DMS53 (cell line): ENCODE measurements at places on chromosomes 6 and 20.

DNA sequence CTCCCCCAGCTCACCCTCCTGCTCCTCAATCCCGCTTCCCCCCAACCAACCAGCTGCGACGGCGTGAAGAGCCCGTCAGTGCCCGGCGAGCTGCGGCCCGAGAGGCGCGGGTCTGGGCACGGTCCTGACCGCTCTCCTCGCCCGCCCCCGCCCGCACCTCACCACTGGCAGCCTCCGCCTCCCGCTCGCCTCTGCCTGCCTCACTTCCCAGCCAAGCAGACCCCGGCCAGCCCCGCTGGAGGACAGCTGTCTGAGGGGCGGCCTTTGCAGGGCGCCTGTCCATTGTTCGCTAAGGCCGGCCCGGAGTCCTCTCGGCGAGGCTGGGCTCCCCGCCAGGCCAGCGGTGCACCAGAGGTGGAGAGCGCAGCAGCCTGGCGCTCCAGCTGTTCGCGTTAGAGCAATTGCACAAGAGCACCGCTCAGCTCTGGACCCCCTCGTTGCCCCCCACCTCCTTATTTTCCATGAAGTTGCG, 1.3 kb downstream of the SOBP start:
- peak; percentile 56 for DNase-seq

DNA sequence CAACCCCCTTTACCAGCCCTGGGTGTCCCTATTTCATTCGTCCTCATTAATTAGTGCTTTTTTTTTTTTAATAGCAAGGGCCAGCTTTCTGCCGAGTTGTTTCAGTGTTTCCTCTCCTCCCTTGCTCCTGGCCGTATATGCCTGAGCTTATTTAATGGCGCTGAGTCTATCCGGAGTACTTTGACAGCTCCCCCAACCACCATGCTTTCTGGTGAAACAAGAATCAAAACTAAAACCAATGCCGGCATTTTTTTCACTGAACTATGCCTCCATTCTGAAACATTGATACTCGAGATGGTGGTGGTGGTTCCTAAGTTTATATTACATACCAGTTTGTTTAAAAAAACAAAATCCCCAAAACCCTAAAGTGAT, 1.2 kb downstream of the DCBLD1 start:
- DNase-seq: peak; percentile 60

DNA sequence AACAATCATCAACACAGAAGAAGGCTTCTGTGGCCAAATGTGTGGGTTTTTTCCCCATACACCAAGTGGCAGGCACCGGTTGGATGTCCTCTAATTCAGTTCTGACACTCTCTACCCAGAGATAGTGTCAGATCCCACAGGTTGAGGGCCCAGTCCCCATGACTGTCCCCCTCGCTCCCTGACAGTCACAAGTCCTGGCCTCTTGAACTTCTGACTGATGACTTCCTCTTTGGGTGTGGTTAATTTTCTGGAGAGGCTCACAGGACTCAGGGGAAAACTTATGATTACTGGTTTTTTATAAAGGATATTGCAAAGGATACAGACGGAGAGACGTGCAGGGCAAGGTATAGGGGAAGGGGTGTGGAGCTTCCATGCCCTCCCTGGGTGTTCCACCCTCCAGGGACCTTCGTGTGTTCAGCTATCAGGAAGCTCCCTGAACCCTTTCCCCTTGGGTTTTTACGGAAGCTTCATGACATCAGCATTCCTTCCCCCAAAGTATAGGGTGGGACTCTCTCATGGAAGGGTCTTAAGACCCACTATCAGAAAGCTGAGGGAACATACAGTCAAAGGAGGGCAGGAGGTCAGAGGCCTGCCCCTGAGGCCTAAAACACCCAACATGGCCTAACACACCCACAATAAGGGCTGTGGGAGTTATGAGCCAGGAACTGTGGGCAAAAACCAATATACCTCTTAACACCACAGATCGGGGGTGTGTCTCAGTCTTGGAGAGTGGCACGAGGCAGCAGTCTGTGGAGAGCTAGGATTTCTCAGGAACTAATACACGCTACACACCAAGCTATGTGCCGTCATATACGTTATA, 33.3 kb downstream of the FARS2 start:
- no peak for DNase-seq

DNA sequence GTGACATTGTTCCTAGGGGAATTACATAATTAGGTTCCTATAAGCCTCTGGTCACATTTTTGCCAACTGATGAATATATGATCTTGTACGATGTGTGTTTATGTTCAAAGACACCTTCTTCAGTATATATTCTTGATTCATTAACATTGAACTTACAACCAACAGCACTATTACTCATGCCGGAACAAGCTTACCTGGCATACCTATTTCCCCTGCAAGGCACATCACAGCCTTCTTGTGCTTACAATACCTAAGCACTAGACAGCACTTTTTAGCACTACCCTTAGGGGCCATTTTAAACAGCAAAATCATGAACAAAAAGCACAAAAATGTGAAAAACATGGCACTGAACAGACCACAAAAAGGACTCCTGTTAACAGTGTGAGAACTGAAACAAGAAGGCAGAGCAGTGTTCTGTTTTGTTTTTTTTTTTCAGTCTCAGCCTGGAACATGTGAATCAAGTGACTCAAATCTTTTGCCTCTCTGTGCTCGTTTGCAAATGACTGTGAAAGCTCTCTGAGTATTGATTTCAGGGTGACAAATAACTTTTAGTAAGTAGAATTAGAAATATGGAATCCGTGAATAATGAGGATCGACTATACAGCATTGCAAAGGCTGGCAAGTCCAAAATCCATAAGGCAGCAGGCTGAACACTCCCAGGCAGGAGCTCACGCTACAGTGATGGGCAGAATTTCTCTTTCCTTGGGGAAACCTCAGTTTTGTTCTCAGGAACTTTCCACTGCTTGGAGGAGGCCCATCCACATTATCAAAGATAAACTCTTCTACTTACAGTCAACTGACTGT, 102.3 kb upstream of the TSHZ2 start:
- no peak for DNase-seq

DNA sequence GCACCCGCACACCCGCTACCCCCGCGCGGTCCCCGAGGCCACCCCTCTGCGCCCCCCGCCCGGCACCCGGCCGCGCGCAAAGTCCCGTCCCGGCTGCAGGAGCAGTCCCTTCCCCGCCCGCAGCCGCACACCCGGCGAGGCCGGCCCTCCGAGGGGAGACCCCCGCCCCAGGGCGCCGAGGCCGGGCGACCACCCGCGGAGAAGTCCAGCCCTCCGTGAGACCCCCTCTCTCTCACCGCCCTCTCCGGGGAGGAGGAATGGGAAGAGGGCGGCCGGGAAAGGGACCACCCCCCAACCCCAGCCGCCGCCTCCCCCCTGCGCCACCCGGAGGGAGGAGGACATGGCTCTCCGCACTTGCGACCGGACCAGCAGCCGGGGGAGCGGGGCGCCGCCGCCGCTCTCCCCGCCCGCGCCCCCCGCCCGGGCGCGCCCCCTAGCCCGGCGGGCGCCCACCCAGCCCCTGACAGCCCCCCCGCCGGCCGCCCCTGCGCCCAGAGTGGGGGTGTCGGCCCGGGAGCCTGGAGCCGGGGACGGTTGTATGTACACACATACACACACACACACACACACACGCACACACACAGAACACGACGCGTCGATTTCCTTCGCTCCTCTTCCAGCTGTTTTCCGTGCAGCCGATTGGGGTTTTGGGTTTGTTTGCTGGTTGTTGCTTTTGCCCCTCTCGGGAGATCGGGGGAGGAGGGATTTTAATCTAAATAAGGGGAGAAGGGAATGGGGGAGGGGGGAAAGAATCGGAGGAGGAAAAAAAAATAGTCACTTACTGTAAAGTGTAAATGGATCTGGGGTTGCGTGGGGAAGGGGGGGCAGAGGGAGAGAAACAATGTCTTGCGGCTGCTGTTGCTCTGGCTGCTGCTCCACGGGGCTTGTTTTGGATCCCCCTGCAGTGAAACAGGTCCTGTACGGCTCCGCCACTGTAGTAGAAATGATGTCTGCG, at the start of gene ATXN1:
ATXN1 (minus strand) TSS at position 945 of the 955 bp plus-strand sequence.
- DNase-seq: peak; percentile 86

GRCh38 chr20:8002056-8002455, 17.5 kb downstream of the TMX4 start:
- DNase-seq: peak; percentile 74

DNA sequence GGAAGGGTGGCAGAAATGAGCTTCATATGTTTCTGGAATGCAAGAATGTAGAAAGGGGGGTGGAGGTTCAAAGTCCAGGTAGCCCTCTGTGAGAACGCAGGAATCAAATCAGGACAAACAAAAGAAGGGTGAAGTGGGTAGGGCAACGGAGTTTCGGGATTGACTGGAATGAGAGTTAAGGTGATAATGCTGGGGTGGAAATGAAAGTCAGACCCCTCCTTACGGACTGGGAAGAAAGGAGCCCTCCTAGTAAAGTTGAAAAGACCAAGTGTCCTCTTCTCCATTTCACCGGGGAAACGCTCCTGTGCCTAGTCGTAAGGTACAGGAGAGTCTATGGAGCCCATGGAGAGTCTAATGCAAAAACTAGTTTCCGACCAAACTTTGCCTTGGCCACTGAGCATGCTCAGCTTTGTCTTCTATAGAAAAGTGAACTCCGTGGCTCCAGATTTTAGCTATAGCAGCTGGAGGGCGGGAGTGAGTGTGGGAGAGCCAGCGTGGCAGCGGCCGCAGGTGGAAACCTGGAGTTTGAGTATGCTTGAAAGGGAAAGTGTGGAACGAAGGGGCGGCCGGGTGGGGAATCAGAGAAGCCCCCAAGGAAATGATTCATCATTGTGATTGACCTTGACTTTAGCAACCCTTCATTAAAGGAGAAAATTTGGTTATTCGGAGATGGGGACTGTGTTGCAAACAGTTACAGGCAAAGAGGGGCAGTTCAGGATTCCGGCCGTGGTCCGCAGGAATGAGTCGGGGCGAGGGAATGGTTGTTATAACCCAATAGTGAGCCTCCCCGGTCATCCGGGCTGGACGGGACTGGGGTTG, 1.3 kb upstream of the LRRC1 start:
- DNase-seq: peak; percentile 81

DNA sequence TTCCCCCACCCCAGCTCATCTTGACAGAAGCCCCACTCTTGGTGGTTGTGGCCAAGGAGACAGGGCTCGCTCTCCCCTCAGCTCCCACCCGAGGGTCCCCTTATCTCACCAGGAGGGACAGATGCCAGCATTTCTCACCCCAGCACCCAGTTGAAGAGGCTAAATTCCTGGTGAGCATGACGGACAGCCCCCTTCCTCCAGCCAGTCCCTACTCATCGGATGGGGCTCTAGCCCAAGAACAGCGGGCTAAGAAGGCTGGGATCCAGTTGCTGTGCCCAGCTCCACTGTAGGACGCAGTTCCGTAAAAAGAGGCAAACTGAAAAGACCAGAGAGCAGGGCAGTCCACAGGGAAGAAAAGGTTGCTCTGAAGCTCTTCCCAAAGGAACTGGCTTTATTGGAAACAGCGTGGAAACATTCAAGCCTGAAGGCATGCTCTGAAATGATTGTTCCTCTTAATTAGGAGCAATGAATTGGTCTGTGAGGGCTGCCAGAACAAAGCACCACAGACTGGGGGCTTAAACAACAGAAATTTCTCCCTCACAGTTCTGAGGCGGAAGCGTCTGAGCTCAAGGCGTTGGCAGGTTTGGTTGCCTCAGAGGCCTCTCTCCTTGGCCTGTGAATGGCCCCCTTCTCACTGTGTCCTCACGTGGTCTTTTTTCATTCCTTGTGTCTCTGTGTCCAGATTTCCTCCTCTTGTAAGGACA, 17.9 kb upstream of the KIF25 start:
- no peak for DNase-seq

DNA sequence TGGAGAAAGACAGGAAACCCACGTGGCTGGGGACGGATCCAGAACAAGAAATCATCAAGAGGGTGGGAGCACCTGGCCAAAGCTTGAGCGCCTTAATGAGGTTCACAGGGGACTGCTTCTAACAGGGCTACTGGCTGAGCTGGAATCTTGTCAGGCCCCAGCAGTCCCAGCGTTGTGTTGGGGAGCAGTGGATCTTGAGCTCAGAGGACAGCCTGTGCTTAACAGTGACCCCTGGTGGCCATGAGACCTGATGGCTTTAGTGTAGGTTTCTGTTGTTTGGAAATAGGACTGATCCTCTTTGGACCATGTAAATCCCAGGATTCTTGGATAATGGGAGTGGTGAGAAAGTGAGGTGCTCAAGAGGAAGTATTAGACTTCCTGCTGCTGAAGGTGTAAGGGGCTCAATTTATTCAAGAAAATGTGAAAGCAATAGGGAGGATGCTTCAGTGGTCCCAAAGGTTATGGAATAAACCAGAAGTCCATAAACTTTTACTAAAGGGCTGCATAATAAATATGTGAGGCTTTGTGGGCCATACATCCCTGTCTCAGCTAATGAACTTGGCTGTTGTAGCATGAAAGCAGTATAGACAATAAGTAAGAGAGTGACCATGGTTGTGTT, 216.2 kb downstream of the NFATC2 start:
- DNase-seq: peak; percentile 50

GRCh38 chr6:57190140-57190539, 18.0 kb downstream of the BAG2 start:
- DNase-seq: peak; percentile 51

DNA sequence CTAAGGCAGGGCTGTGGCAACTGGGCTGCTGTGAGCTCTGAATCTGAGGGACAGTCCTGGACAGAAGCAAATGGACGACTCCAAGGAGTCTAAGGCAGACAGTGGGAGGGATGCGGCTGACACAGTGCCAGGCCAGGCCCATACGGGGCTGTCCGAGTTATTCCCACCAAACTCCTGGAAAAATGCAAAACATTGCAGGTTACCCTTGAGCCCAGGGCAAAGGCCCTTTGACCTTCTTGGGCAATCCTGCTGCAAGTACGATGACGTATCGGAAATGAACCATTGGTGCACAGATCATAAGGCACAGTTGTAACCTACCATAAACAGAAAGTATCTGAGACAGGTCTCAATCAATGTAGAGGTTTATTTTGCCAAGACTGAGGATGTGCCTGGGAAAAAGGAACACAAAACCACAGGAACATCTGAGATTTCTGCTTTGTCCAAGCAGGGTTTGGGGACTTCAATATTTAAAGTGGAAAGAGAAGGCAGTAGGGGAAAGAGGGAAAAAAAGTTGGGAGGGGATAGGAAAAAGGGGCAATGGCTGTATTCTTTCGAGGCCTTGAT, 118.9 kb downstream of the DACT2 start:
- no peak for DNase-seq

GRCh38 chr20:60281295-60281694, 323.1 kb downstream of the CDH26 start:
- no peak for DNase-seq

DNA sequence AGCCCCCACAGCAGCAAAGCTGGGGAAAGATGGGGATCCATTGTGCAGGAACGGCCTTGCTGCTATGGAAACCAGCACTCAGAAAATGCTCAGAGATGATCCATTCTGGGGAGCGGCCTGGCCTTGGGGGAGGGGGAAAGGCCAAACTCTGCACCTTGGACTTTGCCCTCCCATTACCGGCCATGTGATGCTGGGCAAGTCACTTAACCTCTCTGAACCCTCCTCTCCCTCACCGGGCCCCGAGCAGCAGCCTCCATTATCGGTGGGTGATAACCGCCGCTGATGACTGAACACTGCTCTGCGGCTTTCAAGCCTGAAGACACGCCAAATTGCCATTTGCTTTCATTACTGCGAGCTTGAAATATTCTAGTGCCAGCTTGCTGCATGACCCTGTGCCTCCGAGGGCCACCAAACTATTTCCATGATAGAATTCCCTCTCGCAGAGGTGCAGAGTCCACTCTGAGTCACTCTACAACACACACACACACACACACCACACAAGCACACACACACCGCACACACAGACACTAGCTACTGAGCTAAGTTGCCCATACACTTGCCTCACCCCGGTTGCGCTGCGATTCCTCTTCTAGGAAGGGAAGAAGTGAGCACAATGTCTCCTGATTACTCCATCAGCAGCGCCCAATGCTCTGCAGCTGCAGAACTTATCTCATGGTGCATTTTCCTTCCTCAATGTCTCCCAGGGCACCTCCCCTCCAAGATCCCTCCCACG, 20.6 kb upstream of the SIRPA start:
- DNase-seq: peak; percentile 25

GRCh38 chr6:42702200-42702599, 20.2 kb downstream of the PRPH2 start:
- no peak for DNase-seq
